ENCODE measurements at places on chromosomes 6 and 20. TPM values are rescaled to one million over a fixed set of nuclear protein-coding genes. Genes with fewer than 3 reads are reported as not detected.

GRCh38 chr6:37039958-37040357, 34.5 kb downstream of the FGD2 start:
- no peak for DNase-seq

GRCh38 chr20:19973961-19974629, 43.1 kb upstream of the NAA20 start:
- no peak for DNase-seq

- DNase-seq: no peak
Measured at GRCh38 chr6:92114797-92115196, 1304.6 kb downstream of the EPHA7 start.

GRCh38 chr6:111600588-111601445, 4.9 kb downstream of the TRAF3IP2 start:
- DNase-seq: no peak

DNA sequence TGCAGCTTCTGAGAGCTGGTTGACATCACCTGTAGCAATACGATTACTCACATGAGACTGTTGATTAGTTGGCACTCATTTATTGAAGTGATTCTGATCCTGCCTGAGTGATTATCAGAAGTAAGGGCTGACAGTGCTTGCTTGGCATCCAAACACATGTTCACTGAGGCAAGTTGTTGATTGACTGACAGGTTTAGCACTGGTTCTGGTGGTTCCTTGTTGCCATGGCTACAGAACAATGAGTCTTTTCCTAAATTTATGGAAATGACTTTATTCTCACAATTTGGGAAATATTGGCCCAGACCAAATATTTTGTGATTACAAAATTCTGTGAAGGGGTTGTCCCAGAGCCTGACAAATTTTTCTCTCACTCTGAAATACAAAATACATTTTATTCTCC, 146.0 kb upstream of the RAB32 start:
- DNase-seq: no peak

- no peak for DNase-seq
Measured at GRCh38 chr20:17698384-17698783, 1.4 kb upstream of the BANF2 start.

- no peak for DNase-seq
Measured at GRCh38 chr6:126091466-126091865, 105.1 kb downstream of the TRMT11 start.

- DNase-seq: no peak
Measured at GRCh38 chr20:35304956-35305355, 12.7 kb upstream of the FAM83C start.

GRCh38 chr20:64256282-64256935, 861 bp downstream of the PCMTD2 start:
- no peak for DNase-seq

- DNase-seq: no peak
Measured at GRCh38 chr20:19693508-19693907, 64.5 kb upstream of the RIN2 start.

GRCh38 chr20:48970681-48971365, 49.3 kb downstream of the ARFGEF2 start:
- DNase-seq: peak; percentile 5

DNA sequence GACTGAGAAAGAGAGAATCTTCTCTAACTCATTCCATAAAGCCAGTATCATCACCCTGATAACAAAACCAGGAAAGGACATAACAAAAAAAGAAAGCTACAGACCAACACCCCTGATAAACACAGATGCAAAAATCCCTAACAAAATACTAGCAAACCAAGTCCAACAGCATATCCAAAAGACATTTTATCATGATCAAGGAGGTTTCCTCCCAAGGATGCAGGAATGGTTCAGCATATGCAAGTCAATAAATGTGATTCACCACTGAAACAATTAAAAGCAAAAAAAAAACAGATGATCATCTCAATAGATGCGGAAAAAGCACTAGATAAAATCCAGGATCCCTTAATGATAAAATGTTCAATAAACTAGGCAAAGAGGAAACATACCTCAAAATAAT, 24.5 kb upstream of the ALDH8A1 start:
- no peak for DNase-seq

The POM121L2 gene
- not detected for polyA plus RNA-seq

The ADGRF5 gene
- polyA plus RNA-seq: 21.1 TPM

The ZSCAN12 gene
- 5.6 TPM for polyA plus RNA-seq

The ORC3 gene
- polyA plus RNA-seq: 23.3 TPM

The NOTCH4 gene
- polyA plus RNA-seq: 19.9 TPM

The SLC22A16 gene
- polyA plus RNA-seq: 0.06 TPM

The ACSS1 gene
- 16.5 TPM for polyA plus RNA-seq

The PGC gene
- polyA plus RNA-seq: not detected

The FAXC gene
- 1.3 TPM for polyA plus RNA-seq

The TFAP2C gene
- polyA plus RNA-seq: not detected

Measured in forelimb muscle (tissue), 1 donor.